ENCODE measurements at places on chromosomes 12 and 14.
A peak's percentile ranks its signal among the peaks of the same experiment; 100 is the strongest.

GRCh38 chr14:74792249-74793039 is 29.3 kb downstream of the YLPM1 start:
- no peak for DNase-seq

DNA sequence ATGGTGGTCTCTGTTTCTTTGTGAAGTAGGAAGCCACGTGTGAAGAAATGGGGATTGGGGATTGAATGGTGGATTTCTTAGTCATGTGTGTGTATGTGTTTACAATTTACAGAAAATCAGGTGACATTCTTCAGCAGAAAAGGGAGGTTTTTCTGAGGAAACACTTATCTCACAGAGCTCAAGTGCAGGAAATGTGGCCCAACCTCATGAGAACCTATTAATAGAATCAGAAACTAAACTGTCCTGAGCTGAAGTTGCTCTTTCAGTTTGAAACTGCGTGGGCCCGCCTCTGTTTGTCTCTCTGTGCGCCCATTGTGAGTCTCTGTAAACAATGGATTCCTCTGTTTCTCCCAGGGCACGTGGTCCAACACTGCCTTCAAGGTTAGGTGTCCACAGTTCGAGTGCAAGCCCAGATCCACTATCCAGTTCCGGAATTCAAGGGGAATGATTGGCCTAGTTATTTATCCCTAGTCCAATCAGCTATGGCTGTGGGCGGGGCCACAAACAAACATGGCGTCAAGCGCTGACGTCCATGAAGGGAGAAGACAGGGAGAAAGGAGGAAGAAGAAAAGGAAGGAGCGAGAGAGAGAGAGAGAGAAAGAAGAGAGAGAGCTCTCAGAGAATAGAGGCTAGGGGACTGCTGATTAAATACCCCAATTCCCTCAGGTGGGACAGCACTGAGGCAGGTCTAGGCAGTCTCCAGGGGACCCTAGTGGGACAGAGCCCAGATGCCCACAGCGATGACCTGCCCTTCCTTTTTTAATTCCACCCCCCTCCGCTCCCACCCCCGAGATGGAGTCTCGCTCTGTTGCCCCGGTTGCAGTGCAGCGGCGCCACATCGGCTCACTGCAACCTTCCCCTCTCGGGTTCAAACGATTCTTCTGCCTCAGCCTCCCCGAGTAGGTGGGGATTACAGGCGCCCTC is 31.4 kb upstream of the C12orf76 start:
- DNase-seq: no peak

DNA sequence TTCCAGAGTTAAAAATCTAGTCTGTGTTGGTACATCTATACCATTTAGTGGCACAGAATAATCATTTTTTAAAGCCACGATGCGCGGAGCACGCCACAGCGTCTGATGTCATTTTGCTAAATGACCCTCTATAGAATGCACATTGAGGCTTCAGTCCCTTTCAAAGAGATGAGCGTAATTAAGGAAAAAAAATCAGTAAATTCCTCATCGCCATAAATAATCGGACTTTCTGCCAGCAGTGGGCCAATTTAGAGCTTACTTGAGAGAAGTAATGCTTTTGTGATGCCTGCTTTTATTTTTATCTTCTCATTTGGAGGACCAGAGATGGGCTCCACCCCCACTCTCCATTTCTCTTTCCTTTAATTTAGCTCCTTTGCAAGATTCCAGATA is 4.0 kb downstream of the ASCL1 start:
- DNase-seq: no peak

DNA sequence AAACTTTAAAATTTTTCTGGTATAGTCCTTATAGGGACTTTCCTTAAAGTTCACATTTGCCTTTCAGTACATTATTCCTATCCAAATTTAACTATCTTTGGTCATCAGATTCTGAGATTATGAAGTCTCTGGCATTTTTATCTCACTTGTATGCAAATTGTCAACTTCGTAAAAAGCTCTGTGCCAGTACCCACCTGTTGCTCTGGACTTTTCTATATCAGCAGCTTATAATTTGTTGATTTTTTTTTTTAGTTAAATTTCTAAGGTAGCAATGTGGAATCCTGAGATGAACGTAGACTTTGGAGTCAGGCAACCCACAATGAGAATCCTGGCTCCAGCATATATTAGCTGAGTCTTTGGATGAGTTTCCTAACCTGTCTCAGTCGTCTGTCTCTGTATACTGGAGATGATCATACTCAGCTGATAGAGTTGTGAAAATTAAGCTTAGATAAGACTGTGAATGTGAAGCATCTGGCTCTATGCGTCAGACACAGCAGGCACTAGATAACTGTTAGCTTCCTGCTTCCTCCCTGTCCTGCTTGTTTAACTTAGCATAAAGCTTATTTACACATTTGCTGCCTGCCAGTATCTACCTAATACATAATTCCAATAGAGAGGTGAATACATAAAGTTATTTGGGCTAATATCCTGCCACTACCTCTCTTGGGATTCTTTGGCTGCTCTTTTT is 59.8 kb downstream of the MARK3 start:
- DNase-seq: no peak

DNA sequence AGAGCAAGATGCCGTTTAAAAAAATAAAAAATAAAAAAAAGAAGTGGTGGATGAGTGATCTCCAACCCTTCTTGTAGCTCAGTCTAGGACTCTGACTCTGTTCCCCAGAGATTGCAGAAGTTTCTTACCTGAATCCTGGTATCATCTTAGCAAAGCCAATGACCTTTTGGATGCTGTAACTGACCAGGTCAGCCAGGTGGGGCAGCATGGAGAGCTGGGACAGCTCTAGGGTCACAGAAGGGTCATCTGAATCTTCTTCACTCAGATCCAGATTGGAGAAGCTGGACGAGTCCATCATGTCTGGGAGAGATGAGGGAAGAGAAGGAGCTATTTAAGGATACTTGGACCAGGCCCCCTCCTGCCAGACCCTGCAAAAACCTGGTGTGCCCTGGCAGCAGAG is 35.8 kb upstream of the HDAC7 start:
- no peak for DNase-seq

- DNase-seq: no peak
Observed at GRCh38 chr12:49323524-49324097, 556 bp downstream of the TROAP start.

DNA sequence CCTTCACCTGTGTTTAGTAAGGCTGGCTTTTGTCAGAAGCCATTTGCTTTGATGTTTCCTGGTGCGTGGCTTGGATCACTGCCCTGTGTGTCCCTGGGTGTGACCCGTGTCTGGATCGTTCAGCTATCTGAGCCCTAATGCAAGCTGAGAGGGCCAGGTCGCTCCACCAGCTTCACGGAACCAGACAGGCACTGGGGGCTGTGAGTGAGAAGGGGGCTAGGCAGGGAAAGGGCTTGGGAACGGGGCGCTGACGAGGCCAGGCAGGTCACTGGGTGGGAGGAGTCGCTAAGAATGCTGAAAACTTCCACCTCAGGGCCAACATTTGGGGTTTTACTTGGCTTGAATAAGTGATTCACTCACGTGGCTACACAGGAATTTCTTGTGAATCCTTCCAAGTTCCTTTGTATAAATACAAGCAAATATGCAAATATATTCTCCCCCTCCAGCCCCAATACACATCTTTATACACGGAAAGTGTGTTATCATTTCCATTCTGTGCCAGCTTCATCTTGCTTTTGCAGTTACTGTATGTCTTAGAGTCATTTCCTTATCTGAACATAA is 24.2 kb upstream of the MMP17 start:
- DNase-seq: no peak

DNA sequence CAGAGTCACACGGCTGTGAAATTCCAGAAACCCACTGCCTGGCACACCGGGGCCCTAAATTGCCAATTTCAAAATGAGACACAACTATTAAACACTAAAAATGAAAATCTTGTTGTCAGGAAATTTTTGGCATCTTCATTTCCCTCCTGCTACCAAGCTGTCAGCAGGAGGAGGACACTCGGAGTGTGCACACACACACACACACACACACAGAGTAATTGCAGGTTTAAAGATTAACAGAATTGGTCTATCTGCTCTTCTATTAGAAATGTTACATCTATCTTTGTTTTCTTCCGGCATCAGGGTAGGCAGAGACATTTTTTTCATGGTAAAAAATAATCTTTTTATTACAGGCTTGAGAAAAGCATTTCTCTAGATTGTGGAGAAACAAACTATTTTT is 314.2 kb downstream of the EGLN3 start:
- DNase-seq: no peak

- no peak for DNase-seq
Observed at GRCh38 chr12:4807813-4808212, 87.6 kb downstream of the GALNT8 start.

DNA sequence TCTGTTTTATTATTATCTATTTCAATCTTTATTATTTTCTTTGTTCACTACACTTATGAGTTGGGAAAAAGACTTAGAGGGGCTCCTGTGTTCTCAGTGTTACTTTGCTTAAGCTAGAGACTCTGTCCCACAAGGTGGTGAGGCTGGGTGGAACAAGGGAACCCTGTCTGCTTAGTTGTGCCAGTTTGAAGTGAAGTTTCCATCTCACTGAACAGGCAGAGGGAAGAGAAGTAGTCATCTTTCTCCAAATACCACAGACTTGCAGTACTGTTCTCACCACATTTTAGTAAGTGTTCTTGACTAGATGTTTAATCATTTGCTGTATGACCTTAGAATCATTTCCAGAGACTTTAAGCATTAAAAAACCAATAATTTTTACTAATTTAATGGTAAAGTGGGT is 195.7 kb upstream of the NEDD1 start:
- DNase-seq: no peak

- DNase-seq: no peak
Observed at GRCh38 chr14:75249958-75250336, 28.7 kb upstream of the FOS start.

- DNase-seq: no peak
Observed at GRCh38 chr12:110960795-110961194, 40.4 kb upstream of the MYL2 start.

DNA sequence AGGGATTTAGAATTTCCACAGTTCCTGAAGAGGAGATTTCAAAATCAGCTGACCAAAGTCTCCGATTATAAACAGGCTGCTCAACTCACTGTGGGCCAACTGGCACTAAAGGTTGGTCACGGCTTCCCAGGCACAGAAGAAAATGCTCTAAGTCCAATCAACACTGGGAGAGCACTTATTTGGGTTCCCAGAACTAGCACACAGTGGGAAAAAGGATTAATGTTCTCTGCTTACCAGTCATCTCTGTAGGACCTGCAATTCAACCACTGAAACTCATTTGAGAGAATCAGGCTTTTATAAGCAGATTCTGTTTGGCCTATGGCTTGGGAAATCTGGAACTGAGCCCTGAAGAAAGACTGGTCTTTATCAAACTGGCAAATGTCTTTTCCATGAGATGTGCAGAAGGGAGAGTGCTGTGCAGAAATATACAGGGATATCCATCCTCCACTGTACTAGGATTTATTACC is 49.4 kb downstream of the ABCC9 start:
- peak; percentile 17 for DNase-seq

DNA sequence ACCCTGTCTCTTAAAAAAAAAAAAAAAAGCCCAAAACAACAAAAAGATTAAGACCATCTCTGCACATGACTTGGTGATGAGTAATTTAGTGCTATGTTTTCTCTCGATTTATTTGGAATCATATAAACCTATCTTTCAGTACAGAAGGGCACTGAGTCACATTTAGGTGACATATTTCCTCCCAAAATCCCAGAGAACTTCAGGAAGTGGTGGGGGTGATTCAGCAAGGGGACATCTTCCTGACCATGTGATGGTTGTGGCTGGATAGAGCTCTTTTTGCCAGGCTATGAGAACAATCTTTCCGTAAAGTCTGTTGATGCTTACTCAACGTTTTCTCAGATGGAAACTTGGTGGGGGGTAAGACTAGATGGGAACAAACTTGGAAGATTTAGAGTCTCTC is 50.0 kb downstream of the PPFIBP1 start:
- DNase-seq: no peak

- no peak for DNase-seq
Observed at GRCh38 chr12:112170376-112170775, 45.0 kb downstream of the TRAFD1 start.

- no peak for DNase-seq
Observed at GRCh38 chr12:106113446-106113823, 25.3 kb downstream of the NUAK1 start.

DNA sequence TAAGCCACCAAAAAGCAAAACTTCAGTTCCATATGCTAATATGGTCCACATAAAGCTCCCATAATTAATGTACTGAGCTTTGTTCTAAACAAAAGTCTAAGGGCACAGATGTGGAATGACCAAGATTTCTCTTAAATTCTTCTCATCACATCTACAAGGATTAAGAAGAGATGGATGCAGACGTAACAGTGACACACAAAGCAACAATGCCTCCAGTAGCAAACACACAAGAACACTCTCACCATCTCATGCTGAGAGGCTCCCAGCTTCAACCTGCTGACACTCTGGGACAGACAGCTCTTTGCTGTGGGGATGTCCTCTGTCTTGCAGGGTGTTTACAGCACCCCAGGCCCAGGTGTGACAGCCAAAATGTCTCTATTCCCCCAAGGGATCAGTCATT is 48.2 kb downstream of the SETD3 start:
- DNase-seq: no peak

GRCh38 chr12:29945904-29946303 is 162.2 kb upstream of the TMTC1 start:
- no peak for DNase-seq

DNA sequence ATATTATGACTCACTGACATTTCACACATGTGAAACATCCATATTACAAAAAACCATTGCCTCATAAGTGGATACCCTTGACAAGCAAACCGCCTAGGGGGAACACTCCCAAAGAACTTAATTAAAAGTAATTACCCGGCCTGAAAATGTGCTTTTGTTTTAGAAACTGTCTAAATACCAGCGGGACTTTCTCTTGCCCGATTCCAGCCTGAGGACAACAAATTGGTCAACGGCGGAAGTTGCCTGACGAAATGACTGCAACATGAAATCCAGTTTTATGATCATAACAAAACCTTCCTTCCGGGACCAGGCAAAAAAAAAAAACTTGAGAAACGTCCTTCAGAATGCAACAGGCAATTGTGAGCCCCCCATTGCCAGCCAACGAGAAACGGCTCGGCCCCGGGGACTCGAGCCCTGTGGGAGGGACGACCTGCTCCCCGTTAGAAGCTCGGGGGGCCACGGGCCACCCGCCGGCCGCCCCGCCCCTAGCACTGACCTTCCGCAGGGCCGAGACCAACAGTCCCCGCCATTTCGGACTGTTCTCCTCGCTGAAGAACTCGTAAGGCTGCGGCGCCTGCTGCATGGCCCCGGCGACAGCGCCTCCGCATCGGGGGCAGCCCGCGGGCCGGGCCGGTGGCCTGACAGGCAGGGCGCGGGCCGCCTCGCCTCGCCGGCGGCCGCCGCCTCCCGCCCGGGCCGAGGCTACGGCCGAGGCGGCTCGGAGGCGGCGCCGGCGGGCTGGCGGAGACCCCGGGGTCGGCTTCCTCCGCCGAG is 490 bp downstream of the SOS2 start:
- no peak for DNase-seq
